ENCODE measurements at places on chromosomes 7 and 10. TPM values are rescaled to one million over a fixed set of nuclear protein-coding genes. Genes with fewer than 3 reads are reported as not detected.

Gene HTR5A
- not detected for total RNA-seq

Gene COL1A2
- total RNA-seq = 23.0 TPM

Gene TMEM225B
- 0.36 TPM for total RNA-seq

Gene NUTM2B
- 1.00 TPM for total RNA-seq

Gene DTX2
- 30.1 TPM for total RNA-seq

Gene CYP3A5
- total RNA-seq = 53.0 TPM

Gene NEBL
- 55.3 TPM for total RNA-seq

Gene IFIT1B
- total RNA-seq = not detected

Gene PGAM2
- 0.72 TPM for total RNA-seq

Gene DDX21
- 53.2 TPM for total RNA-seq

GRCh38 chr10:44993922-44994751 is 6.6 kb upstream of the ZNF22 start:
- no peak for DNase-seq

DNA sequence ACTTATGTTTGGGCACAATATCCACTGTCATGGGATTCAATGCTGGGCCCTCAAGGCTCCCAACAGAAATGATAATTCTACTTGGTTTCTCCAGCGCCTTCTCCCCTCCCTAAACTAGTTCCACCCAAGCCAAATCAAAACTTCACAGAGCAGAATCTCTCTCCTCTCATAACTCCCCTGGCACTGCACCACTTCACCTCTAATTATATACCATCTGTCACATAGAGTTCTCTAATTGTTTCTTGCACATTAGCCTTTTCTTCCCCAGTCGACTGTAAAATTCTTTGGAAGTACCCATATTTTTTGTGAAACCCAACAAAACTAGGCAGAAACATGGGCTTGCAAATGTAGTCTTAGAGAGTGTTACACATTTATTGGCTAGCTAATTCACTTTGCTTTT is 8.1 kb downstream of the SGMS1 start:
- no peak for DNase-seq

DNA sequence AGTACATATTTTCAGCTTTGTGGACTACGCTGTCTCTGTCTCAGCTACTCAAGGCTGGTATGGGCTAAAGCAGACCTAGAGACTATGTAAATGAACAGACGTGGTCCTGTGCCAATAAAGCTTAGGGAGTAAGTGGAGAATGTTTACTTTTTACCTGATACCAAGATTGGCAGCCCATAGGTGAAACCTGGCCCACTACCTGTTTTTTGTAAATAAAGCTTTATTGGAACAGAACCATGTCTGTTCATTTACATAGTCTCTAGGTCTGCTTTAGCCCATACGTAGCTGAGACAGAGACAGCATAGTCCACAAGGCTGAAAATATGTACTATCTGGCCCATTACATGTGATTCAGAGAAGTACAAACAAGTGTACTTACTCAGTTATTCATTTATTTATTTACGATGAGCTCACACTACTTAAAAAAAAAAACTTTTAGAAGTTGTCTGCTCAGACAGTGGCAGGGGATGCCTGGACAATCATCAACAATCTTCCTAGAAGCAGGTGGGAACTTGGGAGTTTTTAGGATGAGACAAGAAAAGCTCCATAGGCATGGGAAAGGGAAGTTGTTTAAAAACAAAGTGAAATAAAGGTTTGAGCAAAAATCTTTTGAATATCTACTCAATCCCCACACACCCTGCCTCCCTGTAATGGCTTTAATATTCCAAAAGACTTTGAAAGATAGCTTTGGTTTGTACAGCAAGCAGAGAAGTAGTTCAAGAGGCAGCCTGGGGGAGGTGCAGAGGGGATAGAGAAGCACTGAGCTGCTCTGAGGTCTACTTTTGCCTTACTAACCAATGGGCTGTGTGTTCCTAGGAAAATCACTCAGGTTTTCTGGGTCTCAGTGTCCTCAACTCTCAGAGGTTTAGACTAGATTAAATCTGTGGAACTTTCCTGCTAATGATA is 114.4 kb upstream of the AFAP1L2 start:
- no peak for DNase-seq

DNA sequence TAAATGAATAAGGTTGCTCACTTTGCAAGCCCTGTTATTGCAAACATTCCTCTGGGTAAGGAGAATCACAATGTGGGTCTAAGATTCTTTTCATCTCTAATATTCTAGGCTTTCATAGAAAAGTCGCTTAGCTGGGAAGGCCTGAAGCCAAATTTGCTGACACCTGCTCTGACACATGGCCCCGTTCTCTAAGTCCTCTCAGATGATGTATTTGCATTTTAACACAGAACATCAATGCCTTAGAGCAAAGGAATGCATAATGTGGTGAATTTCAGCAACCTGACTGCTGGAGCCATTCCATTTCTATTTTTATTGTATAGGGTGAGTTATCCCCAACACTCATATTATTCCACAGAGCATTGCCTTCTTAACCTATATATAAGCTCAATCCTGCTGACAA is 682.1 kb upstream of the NRP1 start:
- DNase-seq = no peak

GRCh38 chr10:67666416-67667034 is 29.5 kb downstream of the CTNNA3 start:
- no peak for DNase-seq

- DNase-seq = no peak
These were observed 30.4 kb downstream of the MAD1L1 start for GRCh38 chr7:2202361-2202761.

- peak; percentile 45 for DNase-seq
These were observed 107.6 kb downstream of the ADCY1 start for GRCh38 chr7:45681596-45682357.

DNA sequence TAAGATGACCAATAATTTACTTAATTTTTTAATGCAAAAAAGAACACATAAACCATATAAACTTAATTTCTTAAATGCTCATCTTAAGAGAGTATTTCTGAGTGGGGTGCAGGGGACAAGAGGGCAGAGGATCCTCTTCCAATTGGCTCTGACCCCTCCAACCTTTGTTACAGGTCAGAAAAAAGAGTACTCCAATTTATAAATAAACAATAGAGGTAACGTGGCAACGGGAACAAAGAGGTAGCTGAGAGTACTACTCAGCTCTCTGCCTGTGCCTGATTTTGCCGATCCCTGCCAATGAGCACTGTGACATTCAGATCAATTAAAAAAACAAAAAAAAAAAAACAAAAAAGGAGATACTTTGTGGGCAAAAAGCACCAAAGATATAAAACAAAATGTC is 307.9 kb downstream of the PARD3 start:
- no peak for DNase-seq

DNA sequence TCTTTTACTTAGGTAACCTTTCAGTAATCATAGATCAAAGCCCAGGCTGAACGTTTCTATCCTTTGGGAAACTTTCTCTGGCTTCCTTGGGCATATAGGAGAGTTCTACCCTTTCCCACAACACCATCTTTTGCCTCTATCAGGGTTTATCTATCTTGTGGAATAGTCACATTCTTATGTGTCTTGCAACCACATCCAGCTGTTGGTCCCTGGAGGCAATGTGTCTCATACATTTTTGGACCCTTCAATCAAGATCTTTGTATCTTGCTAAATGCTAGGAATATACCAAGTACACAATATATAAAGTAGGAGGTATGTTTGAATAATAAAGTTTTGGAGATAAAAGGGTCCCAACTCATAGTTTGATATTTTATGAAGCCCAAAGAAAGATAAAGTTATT is 121.7 kb downstream of the RNLS start:
- DNase-seq = no peak

DNA sequence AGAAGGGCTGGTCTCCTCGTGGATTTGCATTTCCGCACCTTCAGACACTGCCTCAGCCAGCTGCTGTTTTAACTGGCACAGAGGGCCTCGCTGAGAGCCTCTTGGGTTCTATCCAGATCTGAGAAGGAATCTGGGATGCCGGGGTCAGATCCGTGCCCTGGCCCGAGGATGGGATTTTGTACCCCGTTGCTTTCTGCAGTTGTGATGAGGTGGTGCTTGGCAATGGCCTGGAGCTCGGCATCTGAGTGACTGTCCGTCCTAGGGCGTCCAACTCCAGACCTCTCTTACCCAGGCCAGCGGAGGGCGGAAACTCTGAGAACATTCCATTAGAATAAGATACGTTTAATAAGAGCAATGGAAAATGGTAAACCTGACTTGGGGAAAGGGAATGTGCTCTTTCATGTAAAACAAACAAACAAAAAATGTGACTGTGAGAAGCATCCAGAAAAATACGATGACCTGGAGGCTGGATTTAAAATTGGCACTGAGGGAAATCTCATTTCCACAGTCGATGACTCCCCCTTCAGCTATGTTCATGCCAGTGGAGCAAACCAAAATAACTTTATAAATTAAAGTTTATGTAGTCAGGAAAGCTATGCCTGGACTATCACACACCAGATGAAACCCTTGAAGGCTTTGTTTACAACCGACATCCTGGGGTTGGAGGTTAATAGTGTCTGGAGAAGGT is 39.6 kb downstream of the GRK5 start:
- DNase-seq = no peak

DNA sequence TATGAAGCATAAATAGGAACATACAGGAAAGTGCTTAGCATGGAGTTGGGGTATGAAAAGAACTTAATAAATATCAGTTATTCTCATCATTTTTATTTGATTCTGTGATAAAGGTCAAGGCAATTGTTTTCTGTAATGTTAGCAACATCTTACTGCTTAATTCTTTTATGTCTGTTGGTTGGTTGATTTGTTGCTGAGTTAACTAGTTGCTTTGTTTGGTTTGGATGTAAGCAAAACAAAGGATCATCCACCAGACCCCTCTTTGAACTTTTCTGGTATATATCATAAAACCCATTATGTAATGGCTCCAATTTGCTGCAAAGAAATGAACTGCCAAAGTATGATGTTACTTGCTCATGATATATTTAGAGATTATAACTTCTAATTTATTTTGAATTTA is 44.5 kb downstream of the CH25H start:
- no peak for DNase-seq

DNA sequence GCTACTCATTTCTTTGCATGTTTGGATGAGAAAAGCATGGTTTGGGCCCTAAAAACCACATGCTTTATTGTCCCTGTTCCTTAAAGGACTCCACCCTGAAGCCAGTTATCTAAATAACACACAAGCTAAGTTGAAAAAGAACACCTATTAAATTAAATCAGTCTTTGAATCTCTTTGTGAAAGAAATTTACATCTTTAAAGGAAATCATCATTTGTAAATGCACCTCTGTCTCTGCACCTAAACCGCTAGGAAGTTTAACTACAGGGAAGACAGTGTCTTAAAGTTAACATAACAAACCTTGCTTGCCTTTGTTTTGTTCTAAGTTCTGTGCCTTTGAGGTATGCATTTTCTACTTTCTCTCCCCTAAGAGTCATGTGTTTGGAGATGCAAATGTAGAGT is 52.6 kb downstream of the HTR7 start:
- no peak for DNase-seq

GRCh38 chr7:104650991-104651640 is 322.7 kb downstream of the LHFPL3 start:
- DNase-seq = no peak

DNA sequence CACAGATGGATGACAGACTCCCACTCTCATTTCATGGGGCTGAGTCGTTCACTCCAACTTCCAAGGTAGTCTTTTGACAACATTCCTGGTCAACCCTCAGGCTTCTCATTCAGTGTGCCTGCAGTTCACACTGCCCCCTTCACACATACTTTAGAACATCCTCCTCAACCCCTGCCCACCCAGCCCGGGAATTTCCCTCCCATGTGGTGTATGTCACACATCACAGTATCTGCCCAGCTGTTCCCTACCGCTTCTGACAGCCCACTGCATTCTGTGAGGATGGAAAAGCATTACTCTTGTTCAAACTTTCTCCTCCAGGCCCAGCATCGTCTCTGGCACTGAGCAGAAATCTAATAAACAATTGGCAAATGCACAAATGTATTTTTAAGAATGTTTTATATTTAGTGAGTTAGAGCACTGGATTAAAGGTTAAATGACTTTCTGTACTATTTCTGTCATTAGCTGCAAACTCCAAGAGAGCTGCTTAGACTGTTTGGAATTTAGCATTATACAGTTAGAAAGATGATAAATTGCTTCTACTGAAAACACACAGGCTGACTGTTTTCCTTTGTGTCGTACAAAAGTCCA is 110.4 kb downstream of the SFMBT2 start:
- DNase-seq = no peak

GRCh38 chr7:51233374-51233773 is 83.2 kb downstream of the COBL start:
- DNase-seq = no peak

- DNase-seq = no peak
These were observed 707 bp downstream of the PTER start for GRCh38 chr10:16437540-16437894.

GRCh38 chr10:2143213-2143835 is 406.0 kb upstream of the ADARB2 start:
- no peak for DNase-seq

DNA sequence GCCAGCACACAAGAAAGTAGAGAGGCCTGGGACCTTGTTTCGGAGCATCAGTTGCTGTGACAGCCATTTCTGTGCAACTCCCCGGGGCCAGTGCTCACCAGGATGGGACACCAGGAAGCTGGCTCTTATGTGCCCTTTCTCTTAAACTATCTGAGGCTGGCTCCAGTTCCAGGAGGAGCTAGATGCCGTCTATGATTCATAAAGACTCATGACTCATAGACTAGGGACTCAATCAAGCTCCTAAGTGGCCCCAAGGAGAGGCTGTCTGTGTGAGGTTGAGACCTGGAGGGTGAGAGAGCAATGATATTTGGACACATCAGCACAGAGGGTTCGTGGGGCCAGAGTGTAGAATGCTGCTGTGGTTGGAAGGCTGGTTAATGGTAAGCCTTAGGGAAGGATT is 580.1 kb downstream of the CCSER2 start:
- DNase-seq = no peak

DNA sequence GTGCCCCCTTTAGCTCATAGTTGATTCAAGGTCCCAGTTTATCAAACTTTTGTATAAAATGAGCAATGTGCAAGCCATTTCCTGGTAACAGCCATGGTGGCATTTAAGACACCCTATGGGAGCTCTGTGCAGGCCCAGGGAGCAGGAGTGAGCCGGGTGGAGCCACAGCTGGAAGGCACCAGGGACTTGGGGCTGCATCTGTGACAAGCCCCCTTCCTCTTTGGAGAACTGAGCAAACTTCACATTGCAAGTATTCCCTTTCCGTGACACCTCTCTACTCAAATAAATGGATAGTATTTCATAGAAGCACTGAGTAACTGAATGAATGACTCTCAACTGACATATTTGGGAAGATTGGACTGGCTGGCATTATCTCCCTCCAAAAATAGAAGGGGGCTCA is 558.7 kb upstream of the FOXK1 start:
- DNase-seq = no peak

DNA sequence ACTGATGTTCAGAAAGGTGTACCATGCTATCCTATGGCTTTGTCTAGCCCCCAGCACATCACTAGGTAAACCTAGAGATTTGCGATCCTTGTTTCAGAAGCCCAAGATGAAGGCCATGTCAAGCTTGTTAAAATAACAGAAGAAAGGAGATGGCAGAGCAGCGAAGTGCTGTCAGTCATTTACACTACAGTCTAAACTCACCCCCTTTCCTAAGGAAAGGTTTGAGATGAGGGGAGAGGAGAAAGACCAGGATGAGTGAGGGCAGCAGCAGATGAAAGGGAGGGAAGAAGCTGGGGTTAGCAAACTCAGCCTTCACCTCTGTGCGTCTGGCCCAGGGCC is 74.8 kb downstream of the PROSER2 start:
- DNase-seq = no peak
